ENCODE measurements at places on chromosomes 7 and 10.

DNA sequence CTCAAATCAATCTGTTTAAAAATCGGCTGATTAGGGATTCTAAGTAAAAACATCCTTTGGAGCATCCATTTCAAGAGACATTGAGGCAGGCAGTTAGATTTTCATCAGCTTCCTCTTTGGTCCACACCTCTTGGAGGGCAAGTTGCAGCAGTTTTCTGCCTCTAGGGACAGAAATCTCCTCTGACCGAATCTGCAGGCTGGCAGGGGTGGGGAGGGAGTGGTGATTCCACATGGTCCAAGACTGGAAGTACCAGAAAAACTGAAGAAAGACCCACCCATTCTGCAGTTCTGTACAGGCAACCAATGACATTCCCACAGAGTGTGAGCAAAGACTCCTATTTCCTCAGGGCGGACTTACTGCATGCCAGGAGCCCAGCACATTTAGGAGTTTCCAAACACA, 29.0 kb downstream of the FGFBP3 start:
- DNase-seq: no peak

- DNase-seq: no peak
Measured at GRCh38 chr10:91617072-91617609, 15.7 kb downstream of the PPP1R3C start.

GRCh38 chr7:20193242-20193777, 23.9 kb downstream of the MACC1 start:
- no peak for DNase-seq

DNA sequence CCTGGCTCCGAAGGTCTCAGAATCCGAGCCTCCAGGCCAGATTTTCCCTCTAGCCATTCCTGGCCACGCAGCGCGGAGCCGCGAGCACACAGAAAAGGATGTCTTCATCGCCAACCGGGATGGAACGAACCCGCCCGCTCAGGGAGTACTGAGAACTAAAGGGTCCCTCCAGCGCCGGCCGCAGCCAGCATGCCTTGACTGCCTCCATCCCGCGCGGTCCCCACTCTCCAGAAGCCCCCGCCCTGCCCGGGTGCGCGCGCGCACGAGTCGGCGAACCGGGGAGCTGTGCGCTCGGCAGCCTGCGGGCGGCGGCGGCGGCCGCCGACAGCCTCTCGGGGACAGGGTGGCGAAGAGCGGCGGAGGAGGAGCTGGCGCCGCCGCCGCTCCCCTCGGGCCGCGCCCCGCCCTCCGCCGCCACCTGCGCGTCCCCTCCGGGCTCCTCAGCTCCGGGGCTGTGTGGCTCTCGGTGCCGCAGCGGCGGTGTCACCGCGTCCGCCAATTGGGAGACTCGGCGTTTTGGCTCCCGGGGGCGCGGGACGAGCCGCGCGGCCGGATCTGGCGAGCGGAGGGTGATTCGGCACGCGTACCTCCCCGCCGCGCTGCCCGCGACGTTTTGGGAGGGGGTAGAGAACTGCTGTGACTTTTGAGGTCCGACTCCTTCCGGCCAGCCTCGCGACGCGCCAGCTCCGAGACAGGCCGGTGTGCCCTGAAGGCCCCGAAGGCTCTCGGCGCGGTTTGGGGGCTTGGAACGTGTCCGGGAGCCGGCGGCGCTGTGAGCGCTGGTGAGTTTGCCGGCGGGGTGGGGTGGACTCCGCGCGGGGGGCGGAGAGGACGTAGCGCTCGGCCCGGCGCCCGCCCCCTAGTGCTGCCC, 453 bp upstream of the GALNT17 start:
- DNase-seq: no peak

GRCh38 chr7:2018569-2019460, 213.9 kb downstream of the MAD1L1 start:
- no peak for DNase-seq

DNA sequence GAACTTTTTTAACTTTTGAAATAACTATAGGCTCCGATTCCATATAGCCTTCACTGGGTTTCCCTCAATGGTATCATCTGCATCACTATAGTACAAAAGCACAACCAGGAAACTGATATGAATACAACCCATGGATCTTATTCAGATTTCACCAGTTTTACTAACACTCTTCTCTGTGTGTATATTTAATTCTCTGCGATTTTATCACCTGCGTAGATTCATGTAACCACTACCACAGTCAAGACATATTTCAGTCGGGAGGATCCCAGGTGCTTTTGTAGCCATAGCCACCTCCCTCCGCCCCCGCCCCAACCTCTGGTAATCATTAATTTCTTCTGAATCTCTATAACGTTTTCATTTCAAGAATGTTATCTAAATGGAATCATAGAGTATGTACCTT, 82.8 kb upstream of the C7orf33 start:
- DNase-seq: no peak

GRCh38 chr7:94276027-94276426, 118.7 kb upstream of the COL1A2 start:
- no peak for DNase-seq

DNA sequence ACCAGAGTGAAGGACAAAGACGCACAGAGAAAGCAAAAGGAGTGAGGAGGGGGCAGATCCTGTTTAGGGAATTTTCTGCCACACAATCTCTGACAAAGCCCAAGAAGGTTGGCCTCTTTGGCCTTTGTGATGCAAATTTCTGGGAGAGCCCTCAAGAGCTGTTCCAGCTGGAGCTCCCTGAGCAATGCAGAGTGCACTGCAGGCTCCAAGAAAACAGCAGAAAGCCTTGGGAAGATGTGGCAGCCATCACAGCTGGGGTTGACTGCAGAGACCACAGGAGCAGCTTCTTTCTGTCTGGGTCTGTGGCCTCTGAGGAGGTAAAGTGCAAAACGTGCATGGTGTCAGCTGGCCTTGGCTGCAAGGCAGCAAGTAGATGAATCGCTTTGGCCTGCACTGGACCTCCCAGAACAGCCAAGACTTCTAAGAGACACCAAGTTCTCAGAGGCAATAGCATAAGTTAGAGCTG, 200.2 kb downstream of the ELMO1 start:
- no peak for DNase-seq

DNA sequence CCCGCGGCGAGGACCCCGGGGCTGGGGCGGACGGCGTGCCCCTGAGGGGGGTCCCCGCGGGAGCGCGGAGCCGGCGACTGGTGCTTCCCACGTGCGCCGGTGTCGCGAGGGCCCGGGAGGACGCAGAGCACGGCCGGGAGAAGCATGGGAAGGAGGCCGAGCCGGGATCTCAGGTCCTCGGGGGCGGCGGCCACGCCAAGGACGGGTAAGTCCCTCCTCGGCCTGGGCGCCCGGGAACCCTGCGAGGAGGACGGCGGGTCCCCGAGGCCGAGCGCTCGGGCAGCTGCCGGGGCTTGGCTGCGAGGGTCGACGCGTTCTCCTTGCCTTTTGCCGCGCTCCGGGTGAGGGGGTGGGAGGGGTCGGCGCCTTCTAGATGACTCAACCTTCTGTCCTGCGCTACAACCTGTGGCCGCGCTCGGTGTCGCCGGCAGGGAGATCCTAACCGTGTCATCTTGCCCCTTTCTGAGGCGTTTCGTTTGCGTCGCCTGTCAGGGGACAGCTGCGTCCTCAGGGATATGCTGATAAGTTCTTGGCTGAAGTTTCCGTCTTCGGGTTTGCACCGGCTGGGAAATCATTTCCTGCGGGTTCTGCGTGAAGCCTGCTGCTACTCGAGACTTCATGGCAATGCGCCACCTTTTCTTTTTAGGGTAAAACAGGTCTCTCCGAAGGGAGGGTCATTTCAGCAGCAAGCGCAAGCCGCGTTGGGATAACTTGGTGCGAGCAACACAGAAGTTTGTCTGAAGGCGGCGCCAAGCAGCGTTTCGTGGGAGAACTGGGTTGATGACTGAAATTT, 529 bp downstream of the TASOR2 start:
- DNase-seq: peak; percentile 29

DNA sequence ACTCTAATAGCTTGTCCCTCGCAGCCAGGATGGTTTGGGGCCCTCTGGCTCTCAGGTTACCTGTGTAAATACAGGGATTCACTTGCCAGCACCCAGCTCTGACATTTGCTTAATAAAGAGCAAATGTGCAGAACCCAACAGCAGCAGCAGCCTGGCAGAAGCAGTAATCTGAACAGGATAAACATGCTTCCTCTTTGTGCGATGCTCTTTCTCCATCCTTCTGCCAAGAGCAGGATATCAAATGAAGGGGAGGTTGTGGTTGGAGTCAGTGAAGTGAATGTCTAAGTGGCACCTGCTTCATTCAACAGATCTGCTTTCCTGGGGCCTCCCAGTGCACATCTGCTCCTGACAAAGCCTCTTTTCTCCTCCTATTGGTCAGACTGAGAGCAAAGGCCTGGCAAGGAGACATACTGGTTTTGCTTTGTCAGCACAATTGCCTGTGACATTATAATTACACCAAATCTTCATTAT, 130.3 kb downstream of the NRF1 start:
- DNase-seq: no peak

DNA sequence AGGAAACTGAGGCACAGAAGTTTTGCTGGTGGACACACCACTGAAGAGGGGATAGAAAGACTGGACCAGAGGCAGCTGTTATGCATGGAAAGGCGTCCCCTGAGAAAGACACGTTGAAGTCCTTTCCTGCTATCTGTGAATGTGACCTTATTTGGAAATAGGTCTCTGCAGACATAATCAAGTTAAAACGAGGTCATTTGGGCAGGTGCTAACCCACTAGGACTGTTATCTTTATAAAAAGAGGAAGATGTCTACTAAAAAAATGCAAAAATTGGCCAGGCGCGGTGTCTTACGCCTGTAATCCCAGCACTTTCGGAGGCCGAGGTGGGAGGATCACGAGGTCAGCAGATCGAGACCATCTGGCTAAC, 31.6 kb downstream of the ELMO1 start:
- no peak for DNase-seq

DNA sequence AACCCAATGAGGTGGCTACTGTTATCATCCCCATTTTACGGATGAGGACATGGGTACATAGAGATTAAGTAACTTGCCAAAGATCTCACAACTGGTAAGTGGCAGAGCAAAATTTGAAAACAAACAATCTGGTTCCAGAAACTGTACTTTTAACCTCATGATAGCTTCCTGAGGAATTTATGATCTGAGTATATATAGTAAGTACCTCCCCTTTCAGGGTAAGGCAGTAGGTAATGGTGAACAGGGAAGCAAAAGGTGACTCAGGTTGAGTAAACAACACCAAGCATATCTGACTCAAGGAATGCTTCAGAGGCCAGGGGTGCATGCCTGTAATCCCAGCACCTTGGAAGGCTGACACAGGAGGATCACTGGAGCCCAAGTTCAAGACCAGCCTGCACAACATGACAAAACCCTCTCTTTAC, 21.1 kb downstream of the KLLN start:
- DNase-seq: no peak

GRCh38 chr10:132590094-132590751, 52.6 kb downstream of the INPP5A start:
- DNase-seq: no peak
